ENCODE measurements at places on chromosomes 12 and 14.
A peak's percentile ranks its signal among the peaks of the same experiment; 100 is the strongest.

- no peak for DNase-seq
Measured at GRCh38 chr14:69844171-69844570, 35.0 kb upstream of the SMOC1 start.

GRCh38 chr14:75393794-75394193, 34.0 kb upstream of the JDP2 start:
- DNase-seq, result no peak

GRCh38 chr12:124088217-124088907, 115.3 kb downstream of the ZNF664 start:
- no peak for DNase-seq

GRCh38 chr12:129084875-129085826, 231.9 kb downstream of the GLT1D1 start:
- no peak for DNase-seq

GRCh38 chr12:76250256-76250655, 98.0 kb downstream of the BBS10 start:
- no peak for DNase-seq

GRCh38 chr14:94117856-94118255, 7.3 kb downstream of the IFI27 start:
- DNase-seq, result no peak

DNA sequence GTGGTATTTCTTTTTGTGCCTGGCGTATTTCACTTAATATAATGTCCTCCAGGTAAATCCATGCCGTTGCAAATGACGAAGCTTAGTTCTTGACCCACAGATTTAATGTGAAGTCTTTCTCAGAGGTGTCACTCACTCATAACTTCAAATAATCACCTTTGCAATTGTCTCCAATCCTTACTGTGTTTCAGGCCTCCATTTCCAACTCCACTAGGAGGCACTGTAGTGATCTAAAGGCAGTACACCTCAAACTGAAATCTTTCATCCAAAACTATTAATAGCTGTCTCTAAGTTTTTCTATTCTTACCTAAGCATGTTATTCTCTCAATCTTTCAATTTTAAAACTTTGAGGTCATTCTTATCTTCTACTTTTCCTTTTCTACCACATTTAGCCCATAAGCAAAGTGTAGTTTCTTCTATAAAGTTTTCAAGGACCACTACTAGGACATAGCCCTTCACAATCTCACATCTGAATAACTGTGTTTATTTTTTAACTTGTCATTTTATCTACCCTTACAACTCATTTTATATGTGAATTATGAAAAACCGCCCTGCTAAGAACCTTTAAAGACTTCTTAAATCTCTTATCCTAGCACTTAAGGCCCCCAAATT, 25.5 kb upstream of the FBXO34 start:
- no peak for DNase-seq

DNA sequence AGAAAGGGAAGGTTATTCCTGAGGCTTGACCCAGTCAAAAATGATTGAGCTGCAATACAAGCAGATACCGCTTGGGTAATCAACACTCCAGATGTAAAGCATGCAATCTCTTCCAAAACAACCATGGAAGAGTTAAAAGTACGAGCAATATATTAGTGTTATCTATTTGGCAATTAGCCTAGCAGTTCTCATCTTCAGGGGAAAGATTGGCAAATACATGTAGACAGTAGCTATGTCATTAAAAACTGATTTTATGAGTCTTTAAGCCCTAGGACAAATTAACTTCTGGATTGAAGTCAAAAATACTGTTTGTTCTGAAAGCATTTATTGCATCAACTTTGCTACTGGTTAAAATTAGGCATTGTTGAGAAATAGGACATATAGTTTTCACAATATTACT, 9.3 kb upstream of the GYS2 start:
- DNase-seq, result no peak

DNA sequence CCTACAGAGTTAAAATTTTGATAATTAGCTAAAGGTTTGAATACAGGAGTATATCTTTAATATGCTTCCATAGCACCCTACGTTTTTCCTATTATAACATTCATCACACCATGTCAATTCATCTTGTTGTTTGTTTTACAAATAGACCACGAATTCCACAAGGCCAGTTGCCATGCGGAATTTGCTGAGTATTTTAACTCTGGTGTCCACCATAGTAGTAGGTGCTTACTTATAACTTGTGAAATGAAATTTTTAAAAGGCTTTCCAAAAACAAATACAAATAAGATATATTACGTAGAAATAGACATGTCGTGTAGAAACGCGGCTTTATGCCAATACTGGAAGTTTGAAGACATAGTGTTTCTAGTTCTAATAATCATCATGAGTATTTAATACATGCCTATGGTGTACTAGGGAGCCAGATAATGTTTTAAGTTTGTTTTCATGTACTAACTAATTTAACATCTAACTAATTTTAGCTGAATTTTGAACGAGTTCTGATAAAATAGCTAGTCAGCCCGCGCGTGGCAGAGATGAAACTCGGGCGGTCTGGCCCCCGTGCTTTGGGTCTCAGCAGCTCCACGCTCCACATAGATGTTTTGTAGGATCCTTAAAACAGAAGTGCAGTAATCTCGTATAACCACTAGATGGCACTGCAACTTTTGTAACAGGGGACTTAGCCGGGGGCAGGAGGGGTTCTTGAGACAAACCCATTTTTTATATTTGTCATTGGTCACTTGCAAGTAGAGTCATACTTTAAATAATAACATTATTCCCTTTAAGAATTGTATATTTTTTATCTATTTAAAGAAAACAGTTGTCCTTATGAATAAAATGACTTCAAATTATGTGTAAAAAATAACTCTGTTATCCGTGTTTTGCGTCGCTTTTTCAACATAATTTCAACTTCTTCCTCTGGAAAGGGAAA, 10.2 kb downstream of the CD69 start:
- DNase-seq, result peak; percentile 19

GRCh38 chr14:92513204-92513965, at the start of gene RIN3:
RIN3 (plus strand) TSS chr14:92513781; CDS start chr14:92513933, 152 bp downstream.
- DNase-seq, result no peak

- DNase-seq, result no peak
Measured at GRCh38 chr12:52792185-52793029, 3.5 kb downstream of the KRT3 start.

- DNase-seq, result no peak
Measured at GRCh38 chr12:116201908-116202307, 75.6 kb downstream of the MED13L start.

DNA sequence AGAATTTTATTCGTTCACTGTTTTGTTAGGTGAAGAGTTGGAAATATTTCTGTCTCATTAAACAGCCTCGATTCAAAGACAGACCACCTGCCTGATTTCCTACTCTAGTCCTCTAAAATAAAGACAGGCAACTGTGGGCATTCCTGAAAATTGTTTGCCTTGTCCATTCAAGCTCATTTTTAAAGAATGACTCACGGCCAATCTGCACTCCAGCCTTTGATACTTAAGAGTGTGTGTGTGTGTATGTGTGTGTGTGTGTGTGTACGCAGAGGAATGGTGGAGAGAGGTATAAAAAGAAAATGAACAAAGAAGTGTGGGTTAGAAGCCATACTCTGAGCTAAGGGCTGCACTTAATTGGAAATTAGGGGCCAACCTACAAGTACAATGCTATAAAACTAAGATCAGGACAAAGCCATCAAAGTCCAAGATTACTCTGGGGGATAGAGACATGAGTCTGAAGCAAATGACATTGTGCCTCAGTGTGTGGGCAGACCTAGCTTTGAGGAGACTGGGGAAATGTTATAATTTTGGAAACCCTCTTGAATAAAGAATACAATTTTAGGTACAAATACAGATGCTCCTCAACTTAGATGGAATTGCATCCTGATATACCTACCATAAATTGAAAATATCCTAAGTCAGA, 45.6 kb upstream of the SOCS2 start:
- no peak for DNase-seq

GRCh38 chr12:104953323-104953722, 4.8 kb downstream of the SLC41A2 start:
- no peak for DNase-seq

DNA sequence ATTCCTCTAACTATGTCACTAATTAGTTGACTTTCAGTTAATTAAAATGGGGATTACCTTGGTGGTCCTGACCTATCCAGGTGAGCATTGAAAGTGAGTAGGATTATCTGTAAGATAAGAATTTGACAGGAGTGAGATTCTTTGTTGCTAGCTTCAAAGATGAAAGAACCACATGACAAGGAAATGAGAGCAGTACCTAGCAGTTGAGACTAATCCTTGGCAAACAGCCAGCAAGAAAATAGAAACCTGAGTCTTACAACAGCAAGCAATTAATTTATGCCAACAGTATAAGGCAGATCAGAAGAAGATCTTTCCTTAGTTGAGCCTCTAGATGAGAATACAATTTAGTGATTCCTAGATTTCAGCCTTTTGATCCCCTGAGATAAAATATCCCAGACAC, 1058.4 kb downstream of the LRFN5 start:
- DNase-seq, result no peak

DNA sequence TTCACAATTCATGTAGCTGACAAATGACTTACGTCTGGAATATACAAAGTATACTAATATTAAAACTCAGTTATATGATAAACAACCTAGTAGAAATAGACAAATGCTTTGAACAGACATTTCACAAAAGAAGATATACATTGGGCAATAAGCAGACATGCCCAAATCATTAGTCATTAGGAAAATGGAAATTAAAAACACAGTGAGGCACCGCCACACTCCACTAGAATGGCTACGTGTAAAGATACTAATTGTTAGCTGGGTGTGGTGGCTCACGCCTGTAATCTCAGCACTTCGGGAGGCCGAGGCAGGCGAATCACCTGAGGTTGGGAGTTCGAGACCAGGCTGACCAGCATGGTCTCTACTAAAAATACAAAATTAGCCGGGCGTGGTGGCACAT, 248.9 kb upstream of the TMEM132C start:
- no peak for DNase-seq

DNA sequence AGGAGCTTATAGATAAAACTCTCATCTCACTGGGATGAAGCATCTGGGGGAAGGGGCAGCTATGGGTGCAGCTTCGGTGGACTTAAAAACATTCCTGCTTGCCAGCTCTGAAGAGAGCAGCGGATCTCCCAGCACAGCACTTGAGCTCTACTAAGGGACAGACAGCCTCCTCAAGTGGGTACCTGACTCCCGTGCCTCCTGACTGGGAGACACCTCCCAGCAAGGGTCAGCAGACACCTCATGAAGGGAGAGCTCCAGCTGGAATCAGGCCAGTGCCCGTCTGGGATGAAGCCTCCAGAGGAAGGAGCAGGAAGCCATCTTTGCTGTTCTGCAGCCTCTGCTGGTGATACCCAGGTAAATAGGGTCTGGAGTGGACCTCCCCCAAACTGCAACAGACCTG, 345.2 kb upstream of the SYT1 start:
- peak; percentile 3 for DNase-seq

DNA sequence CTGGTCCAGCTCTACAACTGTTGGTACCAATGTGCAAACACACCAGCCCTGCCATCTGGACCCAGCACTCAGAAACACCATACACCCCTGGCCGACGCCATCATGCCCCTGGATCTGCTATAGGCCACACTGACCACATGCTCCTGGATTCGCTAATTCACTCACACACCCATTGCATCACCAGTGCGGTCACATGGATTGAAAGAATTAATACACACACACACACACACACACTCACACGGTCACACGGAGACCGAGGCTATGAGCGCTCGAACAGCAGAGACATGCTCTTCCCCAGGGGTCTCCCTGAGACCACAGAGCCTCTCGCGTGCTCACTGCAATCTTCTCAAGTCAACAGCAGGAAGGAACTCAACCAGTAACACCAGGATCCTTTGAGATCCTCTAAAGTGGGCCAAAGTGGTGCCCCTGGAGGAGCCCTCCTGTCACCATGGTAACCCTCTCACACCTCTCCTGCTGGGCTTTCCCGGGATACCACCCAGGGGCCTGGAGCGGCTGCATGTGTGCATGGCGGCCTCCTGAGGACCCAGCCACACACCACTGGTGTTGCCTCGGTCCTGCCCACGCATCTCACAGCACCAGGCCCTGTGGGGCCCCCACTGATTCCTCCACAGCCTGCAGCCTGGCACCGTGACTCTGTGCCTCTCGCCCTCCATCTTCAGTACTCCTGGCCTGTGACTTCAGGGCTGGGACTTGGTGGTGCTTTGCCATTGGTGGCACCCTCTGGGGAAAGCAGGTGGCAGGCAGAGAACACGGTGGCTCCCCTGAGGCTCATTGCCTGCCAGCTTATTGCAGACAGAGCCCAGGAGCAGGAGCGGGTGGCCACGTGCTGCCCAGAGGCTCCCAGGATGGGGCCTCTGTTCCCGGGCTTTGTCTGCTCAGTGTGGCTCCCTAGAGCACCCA, 15.1 kb downstream of the LRTM2 start:
- DNase-seq, result no peak

GRCh38 chr12:5088586-5089264, 45.0 kb downstream of the KCNA5 start:
- no peak for DNase-seq

DNA sequence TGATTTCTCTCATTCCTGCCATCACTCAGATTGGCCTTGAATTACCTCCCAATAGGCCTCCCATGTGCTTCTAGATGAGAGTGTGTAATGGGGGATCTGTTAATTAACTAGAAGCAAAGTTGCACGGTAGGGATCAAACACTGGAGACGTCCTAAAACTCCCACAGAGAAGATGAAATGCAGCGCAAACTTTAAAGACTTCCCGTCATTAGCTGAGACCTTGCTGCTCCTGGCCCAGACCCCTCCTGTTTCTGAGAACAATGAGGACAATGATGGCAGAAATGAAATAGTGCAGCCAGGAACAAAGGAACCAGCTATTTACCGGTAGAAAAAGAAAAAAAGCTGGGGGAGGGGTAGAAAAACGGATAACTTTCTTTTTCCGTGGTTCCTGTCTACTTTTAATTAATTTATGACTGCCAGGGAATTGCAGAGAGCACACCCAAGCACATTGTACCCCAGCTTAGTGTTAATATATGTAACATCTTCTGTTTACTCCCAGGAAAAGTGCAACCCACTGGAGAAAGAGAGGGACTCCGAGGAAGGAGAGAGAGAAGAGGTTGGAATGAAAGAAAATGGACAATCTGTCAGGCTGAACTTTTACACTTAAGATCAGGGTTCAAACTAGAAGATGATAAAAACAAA, 280.7 kb upstream of the SOX5 start:
- DNase-seq, result no peak

- DNase-seq, result no peak
Measured at GRCh38 chr12:85516039-85516438, 236.0 kb downstream of the ALX1 start.
